Activated B cell treated with CpG ODN at 0.5 μM for 24 hours (primary cell): ENCODE measurements at places on chromosomes 6 and 20. TPM values are rescaled to one million over a fixed set of nuclear protein-coding genes. Genes with fewer than 3 reads are reported as not detected.

Gene TRIM27
- 59.5 and 64.8 TPM in 2 replicates for total RNA-seq

Gene ASIP
- not detected in 2 replicates for total RNA-seq

Gene NKX2-4
- not detected in 2 replicates for total RNA-seq

Gene LY6G6F
- not detected in 2 replicates for total RNA-seq

Gene COL19A1
- total RNA-seq: 41.9 and 54.4 TPM in 2 replicates

Gene LAMA2
- total RNA-seq: 0.07 and 0.27 TPM in 2 replicates

Gene MAP7
- total RNA-seq: 0.35 and 0.56 TPM in 2 replicates

Gene PHACTR3
- not detected in 2 replicates for total RNA-seq

Gene SPAG4
- total RNA-seq: 1.5 and 2.2 TPM in 2 replicates

Gene DDX27
- total RNA-seq: 76.5 and 78.4 TPM in 2 replicates
